HFF-Myc (cell line): ENCODE measurements at places on chromosomes 16 and 17.

DNA sequence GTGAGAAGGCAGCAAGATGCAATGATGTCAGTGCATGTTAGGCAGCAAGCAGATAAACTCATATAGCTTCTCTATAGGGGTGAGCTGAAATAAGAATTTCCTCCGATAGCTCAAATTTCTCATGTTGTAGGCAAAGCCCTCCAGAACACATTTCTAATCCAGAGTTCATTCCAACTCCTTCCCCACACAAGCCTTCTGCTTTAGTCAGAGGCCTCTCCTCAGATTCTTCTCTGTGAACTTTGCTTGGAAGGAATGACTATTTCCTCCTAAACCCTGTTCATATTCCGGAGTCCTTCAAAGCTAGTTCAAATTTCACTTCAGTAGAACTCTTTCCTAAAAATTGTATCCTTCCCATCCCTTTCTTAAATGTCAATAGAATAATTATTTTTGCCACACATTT, 144.8 kb downstream of the KCNJ2 start:
- DNase-seq, result no peak

GRCh38 chr17:39094607-39095308, 56.7 kb downstream of the PLXDC1 start:
- no peak for DNase-seq

DNA sequence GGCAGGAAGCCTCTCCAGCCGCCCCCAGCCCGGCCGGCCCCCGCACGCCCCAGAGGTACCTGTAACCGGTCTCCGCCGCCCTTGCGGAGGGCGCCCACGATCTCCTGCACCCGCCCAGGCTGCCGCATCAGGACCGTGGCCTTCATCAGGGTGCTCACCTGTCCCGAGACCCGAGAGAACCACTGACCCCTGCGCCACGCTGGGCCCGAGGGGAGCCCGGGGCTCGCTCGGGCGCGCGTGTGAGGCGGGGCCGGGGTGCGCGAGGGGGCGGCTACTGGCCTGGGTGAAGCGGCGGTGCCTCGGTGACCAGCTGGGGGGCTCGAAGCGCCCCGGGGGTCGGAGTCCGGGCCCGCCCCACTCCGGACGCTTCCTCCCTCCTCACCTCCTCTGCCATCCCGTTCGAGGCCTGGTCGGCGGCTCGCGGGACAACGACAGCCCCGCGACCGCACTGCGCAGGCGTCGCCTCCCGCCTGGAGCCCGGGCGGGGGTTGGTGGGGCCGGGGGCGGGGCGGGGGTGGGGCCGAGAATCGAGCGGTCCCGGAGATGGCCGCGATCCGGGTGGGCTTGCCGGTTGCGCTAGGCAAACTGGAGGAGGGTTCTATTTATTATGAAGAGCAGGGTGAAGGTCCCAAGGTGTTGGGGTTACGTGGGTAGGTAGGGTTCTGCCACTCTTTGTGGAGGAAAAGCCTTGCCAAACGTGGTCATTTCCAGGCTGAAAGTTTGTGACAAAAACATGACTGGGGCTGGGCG, at the start of gene NT5C3B:
NT5C3B (minus strand) TSS at position 433 of the 750 bp plus-strand sequence; CDS start at position 394, 39 bp downstream.
- DNase-seq, result no peak

GRCh38 chr16:4297480-4297879, 18.4 kb upstream of the GLIS2 start:
- no peak for DNase-seq

- no peak for DNase-seq
Observed at GRCh38 chr16:82580298-82580890, 46.4 kb upstream of the CDH13 start.

- no peak for DNase-seq
Observed at GRCh38 chr17:65824901-65825300, 263.5 kb upstream of the AXIN2 start.

DNA sequence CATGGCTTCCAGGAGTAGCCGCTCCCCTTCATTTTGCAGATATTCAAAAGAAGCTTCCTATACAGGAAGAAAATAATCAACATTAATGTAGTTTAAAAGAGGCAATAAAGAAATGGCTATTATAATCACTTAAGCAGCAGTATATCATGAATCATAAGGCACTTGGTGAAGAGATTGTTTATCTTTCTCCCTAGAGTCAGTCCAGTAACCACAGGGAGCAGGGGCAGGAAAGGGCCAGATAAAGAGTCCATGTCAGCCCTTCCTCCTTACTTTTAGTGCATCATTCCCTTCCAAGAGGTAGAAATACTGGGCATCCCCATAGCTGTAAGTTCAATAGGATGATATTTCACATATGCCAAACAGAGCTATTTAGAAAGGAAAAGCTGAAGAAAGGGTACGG, 184.6 kb upstream of the C17orf78 start:
- no peak for DNase-seq
